Stimulated activated CD4-positive, alpha-beta T cell treated with anti-CD3 and anti-CD28 coated beads, Interleukin-2, amount 100 ng/mL, for 24 hours (primary cell): ENCODE measurements at places on chromosomes 6 and 20.
A peak's percentile ranks its signal among the peaks of the same experiment; 100 is the strongest.

DNA sequence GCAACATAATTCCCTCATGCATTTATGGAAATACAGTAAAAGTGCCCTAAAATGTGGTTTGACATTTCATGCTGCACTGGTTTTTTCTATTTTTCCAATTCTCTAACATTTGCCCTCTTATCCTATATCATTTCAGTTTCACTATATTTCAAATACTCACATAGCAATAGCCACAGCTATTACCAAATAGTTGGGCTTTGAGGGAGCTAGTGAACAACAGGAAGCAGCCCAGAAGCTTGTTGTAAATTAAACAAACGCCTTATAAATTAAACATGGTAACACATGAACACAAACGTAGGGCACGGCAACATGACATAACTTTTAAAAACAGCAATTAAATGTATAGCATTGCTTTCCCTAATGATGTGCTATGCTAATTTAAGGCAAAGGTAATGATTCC, 469.0 kb downstream of the CDC5L start:
- no peak for DNase-seq

DNA sequence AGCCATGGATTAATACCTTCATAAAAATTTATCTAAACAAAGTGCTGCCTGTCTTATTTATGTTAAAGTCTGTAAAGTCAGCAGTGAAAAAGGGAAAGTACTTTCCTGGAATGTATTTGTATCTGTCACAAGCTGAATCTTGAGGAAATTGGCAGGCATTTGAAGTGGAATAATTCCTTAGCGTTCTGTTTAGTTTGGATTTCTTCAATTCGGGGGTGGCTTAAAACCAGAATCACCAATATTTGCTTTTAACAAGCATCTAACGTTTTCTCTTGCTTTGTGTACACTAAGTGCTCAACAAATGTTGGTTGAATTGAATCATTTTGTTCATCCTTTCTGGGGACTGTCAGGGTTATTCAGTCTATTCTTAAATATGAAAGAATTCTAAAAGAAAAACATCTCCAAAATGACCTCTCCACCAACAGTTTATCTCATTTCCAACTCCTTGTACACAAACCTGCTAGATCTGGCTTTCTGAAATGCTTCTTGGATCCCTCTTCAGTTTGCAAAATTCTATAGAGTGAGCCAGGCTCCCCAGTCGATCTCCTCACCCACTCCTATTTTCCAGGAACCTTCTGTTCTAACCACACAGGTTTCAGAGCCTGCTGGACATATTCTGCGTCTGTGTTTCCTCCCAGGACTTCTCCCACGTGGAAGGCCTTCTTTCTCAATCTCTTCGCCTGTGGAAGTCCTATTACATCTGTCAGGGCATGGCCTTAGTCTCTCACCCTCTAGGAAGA, 2.0 kb upstream of the NPEPL1 start:
- DNase-seq, result no peak

DNA sequence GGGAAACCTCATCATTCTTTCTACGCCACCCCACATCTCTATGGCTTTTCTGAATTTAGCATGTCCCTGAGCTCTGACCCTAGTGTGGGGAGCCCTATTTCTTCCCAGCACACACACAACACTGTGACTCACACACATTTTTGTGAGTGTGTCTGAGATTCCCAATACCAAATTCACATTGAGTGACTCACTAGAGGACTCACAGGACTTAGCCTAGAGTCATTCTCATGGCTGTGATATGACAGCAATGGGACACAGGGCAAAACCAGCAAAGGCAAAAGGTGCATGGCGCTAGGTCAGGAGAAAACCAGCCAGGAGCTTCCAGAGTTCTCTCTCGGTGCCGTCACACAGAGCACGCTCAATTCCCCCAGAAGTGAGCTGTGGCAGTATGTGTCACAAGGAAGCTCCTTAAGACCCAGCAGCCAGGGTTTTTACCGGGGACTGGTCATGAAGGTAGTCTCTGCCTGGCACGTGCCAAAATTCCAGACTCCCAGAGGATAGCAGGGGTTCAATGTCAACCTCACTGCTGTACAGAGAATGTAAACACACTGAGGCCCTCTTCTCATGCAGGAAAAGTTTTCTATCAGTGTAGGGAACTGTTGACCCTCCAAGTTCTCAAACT, 6.2 kb downstream of the CSTL1 start:
- no peak for DNase-seq

GRCh38 chr6:79787626-79788025, 156.5 kb downstream of the SH3BGRL2 start:
- no peak for DNase-seq

GRCh38 chr20:22512911-22513489, 71.4 kb downstream of the FOXA2 start:
- DNase-seq, result no peak

DNA sequence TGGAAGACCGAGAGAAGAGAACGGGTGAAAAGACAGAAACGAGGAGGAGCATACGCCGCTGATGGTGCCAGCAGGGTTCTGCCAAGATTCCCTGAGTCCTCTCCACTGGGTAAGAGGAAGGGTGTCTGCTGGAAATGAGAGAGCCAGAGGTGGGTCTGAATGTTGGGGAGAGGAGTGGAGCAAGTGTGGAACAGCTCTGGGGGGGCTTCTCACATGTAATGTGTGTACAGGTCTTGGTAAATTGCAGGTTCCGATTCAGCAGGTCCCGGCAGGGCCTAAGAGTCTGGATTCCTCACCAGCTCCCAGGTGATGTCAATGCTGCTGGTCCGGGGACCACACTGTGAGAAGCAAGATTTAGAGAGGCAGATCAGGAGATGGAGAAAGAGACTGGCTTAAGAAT, 1.5 kb upstream of the EBF4 start:
- DNase-seq, result no peak

DNA sequence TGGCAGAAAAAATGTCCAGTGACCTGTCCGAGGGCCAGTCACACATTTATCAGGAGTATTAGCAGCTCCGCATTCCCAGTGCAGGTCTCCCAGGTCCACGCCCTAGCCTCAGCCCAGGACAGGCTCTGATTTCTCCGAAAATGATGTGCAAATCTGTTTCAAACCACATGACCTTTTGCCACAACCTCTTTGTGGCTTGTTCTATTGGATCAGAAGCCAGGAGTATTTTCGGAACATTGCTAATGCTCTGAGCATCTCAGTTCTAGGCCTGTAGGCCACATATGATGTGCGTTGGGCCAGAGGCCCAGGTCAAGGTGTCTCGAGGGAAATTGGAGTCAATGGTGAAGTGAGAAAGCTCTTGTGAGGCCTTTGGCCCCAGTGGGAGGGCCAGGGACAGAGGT, 40.4 kb downstream of the SNX5 start:
- no peak for DNase-seq

- no peak for DNase-seq
These were observed 316.9 kb upstream of the PRDM1 start for GRCh38 chr6:105769197-105769596.

GRCh38 chr6:157316871-157317814, 6.2 kb downstream of the TMEM242 start:
- peak; percentile 31 for DNase-seq

DNA sequence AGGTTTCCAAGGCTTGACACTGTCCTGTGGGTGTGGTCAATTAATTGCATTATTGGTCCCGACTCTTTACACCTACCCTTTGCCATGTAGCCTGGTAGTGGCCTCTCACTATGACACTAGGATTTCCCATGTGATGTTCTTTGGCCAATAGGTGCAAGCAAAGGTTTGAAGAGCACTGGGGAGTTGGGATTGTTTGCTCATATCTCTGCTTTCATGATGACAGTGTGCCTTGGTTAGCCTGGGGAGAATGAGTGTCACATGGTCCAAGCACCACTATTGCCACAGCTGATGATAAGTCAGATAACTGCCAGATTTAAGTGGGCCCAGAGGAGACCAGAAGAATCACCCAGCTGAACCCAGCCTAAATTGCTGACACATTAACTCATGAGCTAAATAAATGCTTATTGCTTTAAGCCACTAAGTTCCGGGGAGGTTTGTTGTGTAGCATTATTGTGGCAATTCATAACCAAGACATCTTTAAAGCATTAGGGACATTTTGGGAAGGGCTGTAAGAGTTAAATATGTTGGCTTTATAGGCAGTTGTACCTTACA, 17.2 kb upstream of the SCP2D1 start:
- no peak for DNase-seq

- no peak for DNase-seq
These were observed 118.0 kb downstream of the PCSK2 start for GRCh38 chr20:17344790-17345189.

GRCh38 chr6:147447835-147448611, 60.5 kb upstream of the SAMD5 start:
- no peak for DNase-seq

DNA sequence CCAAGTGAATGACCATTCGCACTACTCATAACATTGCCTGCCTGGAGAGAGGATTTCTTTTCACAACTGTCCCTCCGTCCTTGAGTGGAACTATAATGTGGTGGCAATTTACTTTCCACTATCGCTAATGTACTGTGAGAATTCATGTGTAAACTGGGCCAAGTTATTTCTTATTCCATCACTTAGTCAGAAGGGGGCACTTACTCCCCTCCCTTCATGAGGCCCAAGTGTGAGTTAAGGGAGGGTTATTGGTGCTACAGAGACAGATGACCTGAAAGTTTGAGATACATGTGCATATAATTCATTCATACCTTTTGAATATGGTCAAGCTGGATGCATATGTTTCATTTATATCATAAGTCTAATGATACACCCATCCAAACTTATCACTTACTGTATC, 65.2 kb upstream of the LOC128125822 start:
- DNase-seq, result no peak

GRCh38 chr20:33068251-33068939, 11.0 kb upstream of the BPIFB4 start:
- no peak for DNase-seq

GRCh38 chr6:162854228-162854627, 126.5 kb downstream of the PACRG start:
- no peak for DNase-seq

- no peak for DNase-seq
These were observed 14.9 kb downstream of the IP6K3 start for GRCh38 chr6:33731751-33732282.

GRCh38 chr6:2763876-2764540, 1.2 kb upstream of the WRNIP1 start:
- no peak for DNase-seq

GRCh38 chr6:11329726-11330412, 97.4 kb upstream of the NEDD9 start:
- no peak for DNase-seq

- DNase-seq, result no peak
These were observed 184.3 kb downstream of the PRKN start for GRCh38 chr6:162543221-162543620.

- no peak for DNase-seq
These were observed 13.9 kb upstream of the CD164 start for GRCh38 chr6:109396046-109396718.

DNA sequence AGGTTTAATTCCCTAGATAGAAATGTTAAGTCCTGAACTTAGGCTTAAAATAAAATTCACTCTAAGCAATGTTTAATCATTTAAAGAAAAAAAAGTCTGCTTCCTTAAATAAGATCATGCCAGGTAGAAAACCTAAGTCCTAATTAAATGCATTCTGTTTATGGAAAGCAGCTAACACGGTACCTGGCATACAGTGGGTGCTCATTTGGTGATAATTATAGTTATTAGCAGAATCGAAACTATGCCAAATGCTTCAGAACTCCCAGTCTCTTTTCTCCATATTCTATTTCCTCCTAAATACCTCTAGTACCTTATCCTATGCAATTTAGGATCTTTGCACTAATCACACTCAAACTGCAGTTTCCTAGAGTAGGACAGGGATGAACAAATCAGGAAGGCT, 331.8 kb downstream of the EPHA7 start:
- DNase-seq, result no peak

DNA sequence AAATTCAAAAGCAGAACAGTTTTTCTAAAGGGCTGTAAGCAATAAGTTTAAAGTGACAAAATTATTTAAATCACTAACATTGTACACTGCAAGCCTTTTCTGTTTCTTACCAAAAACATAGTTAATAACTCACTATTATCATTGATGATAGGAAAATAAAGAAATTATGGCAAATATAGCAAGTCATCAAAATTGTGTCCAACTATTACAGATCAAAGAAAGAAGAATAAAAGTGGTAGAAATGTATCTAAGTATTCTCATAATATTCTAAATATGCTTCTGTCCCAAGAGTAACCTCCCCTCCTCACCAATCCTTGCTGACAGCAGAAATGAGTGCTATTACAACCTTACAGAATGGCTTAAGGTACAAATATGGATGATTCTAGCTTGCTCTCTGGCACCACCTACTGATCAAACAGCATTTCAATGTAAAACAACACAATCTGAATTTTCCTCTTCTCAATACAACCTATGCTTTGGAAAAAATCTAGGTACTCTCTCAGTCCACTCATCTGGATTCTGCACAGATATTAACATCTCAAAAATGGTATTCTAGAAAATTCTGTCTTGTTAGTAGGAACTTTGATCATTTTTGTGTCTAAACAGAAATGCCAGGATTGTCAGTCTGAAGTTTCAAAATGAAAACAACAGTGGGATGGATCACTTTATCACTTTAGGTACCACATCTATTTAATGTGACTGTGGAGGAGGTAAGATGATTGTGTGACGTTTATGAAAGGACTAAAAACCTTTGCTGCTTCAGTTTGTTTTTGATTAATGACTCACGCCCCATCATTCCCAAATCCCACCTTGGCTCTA, 40.9 kb downstream of the ZFP64 start:
- DNase-seq, result peak; percentile 23

DNA sequence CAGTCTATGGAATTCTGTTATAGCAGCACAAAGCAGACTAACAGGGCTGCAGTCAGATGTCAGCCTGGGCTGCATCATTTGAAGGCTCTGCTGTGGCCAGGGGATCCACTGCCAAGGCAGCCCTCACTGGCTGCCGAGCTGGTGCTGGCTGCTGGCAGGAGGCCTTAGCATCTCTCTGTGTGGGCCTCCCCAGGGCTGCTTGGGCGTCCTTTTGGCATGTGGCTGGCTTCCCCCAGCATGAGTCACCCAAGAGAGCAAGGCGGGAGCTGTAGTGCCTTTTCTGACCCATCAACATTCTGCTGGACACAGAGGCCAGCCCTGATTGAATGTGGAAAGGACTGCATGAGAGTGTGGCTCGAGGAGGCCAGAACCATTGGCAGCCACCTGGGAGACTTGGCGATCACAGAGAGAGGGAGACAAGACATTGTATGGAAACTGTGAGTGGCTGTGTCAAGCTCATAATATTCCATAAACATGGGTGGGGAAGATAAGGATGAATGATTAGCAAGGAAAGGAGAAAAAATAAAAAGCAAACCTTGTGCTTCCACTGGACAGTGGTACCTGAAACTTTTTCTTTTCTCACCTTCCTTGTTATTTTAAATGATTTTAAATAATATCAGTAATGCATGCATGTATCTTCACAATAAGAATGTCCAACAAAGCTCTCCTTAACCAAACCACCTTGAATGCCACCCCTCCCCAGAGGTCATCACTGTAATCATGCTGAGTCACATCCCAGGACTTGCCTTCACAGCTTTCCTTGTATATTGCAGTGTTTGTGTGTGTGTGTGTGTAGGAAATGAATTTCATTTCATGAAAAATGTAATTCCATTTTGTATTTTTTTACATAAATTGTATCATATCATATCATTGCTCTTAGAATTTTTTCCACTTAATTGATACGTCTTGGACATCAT, 55.0 kb upstream of the VSX1 start:
- no peak for DNase-seq

GRCh38 chr20:40462566-40462965, 226.5 kb downstream of the MAFB start:
- DNase-seq, result no peak

GRCh38 chr6:83781506-83781905, 71.7 kb upstream of the RIPPLY2 start:
- DNase-seq, result no peak

GRCh38 chr6:137402143-137402680, 92.0 kb downstream of the OLIG3 start:
- no peak for DNase-seq
